ENCODE measurements at places on chromosomes 5 and 9.

GRCh38 chr5:121726991-121727390, 124.7 kb upstream of the FTMT start:
- DNase-seq, result no peak

- DNase-seq, result no peak
Observed at GRCh38 chr5:168699002-168699401, 119.8 kb upstream of the PANK3 start.

GRCh38 chr9:93345643-93346230, 105.7 kb upstream of the FAM120A start:
- DNase-seq, result no peak

DNA sequence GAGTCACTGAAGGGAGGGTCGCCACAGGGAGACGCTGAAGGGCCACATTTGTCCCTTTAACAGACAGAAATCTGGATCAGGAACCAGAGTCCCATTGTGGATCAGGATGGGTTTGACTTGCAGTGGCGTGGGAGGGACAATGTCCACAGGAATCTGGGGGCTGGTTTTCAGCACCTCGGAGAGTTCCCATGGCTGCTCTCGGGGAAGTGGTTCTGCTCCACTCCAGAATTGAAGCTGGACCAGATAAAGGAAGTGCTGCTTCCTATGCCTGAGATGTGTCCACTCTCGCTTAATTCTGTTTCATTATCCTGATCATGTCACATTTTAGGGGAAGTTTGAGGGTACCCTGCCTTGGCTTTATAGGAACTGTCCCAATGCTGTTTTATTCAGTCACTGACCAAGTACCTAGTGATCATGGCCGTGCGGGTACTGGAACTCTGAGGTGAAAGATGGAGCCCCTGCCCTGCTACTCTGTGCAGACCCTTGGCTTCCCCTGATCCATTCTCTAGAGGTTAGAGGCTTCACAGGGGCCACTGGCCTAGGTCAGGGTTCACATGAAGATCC, 28.7 kb downstream of the ENHO start:
- DNase-seq, result no peak

- DNase-seq, result no peak
Observed at GRCh38 chr5:172549696-172550095, 91.4 kb upstream of the NEURL1B start.

- DNase-seq, result no peak
Observed at GRCh38 chr9:125744616-125745015, 2.6 kb upstream of the PBX3 start.

DNA sequence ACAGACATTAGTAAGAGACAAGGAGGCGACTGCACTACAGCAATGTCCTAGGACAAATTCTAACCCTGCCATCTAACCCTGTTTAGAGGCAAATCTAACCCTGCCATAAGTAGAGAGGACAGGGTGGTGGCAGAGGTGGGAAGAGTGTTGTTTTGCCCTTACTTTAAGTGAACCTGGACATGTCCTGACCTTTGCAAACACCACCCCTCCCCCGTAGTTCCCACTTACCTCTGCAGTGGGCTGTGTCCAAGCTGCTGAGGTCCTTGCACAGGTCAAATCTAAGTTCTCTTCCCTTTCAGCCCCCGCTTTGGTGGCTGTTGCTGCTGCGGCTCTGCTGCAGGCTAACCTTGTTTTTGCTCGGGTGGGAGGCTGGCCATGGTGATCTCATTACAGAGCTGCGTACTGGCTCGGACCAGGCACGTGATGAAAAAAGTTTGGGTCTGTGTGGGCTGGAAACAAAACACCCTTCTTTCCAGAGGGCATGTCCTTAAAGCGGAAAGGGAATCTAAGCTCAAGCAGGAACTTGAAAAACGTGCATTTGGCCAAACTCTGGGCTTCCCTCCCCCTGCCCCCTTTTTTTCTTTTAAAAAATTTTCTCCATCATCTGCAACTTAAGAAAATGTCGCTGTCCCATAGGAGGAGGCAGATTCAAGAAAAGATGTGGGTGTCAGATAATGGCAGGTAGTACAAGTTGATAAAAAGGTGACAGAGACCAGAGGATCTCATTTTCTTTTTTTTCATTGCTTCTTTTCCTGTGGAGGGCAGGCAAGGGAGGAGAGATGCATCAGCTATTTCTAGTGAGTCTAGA, at the start of gene FAXDC2:
FAXDC2 (minus strand) TSS at position 349 of the 808 bp plus-strand sequence. CDS start 12,425 bp downstream, outside the sequence.
- no peak for DNase-seq

GRCh38 chr9:130766021-130766926, 68.8 kb upstream of the ABL1 start:
- DNase-seq, result no peak

GRCh38 chr9:122264360-122265148, at the start of the genes MRRF and RBM18:
MRRF (plus strand) TSS chr9:122264882; CDS start chr9:122270892, 6,010 bp downstream.
RBM18 (minus strand) TSS chr9:122264840; CDS start chr9:122261492, 3,348 bp downstream.
- peak; percentile 82 for DNase-seq

DNA sequence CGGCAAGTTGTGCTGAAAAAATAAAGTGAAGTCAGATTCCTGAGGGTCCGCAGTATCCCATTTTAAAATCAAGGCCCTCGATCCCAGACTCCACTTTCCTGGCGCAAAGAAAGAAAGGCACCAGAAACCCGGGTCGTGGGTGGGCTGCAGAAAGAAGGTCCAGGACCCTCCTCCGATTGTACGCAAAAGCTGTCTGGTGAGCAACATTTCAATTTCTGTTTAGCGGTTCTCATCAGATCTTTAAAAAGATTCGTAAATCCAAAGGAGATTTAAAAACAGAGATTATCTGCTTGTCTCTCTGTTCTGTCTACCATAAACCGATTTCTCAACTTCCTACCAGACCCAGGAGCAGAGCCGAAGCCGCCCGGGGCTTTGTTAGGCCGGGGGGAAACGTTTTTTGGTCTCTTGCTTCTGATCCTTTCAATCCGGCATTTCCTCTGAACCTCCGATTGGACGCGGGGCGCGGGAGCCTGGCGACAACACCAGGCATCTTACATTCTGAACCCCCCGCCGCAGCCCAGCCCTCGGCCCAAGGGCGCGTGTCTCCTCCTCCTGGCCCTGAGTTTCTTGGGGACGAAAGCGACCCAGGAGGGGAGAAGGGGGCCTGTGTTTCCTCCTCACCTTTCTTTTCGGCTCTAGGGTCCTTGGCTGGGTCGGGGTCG, 746 bp downstream of the NKX2-5 start:
- DNase-seq, result no peak

DNA sequence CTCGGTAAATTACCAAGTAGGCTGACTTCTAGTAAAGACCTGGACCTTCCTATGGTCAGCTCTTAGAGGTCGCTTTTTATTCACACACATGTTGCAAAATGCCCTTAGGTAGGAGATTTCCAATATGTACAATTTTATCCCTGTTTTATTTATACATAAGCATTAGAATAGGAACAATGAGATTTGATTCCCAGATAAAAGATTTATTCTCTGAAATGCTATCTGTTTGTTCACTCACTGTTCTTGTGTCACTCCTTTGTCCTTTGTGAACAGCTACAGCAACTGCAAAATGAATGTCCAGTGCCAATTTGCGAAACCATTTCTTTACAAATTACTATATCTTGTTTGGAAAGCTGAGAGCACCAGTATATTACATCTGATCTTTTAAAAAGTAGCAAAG, 991.5 kb upstream of the TYRP1 start:
- DNase-seq, result no peak

- DNase-seq, result no peak
Observed at GRCh38 chr9:129080298-129080600, 662 bp upstream of the DOLPP1 start.

DNA sequence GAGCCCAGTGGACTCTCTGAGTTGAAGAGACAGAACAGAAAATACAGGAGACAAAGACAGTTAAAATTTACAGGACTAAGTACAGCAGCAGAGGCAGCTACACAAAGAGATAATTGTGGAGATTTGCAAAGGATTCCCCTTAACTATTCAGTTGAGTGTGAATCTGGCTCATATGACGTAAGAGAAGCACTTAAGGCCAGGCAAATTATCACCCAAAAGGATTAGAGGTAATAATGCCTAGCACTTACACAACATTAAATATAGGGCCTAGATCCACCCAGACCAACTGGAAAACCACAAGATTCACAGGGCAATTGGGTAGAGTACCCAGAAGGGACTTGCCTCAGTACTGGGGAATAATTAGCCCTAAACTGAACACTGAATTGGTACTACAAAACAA, 41.3 kb downstream of the ADAMTS6 start:
- DNase-seq, result no peak

DNA sequence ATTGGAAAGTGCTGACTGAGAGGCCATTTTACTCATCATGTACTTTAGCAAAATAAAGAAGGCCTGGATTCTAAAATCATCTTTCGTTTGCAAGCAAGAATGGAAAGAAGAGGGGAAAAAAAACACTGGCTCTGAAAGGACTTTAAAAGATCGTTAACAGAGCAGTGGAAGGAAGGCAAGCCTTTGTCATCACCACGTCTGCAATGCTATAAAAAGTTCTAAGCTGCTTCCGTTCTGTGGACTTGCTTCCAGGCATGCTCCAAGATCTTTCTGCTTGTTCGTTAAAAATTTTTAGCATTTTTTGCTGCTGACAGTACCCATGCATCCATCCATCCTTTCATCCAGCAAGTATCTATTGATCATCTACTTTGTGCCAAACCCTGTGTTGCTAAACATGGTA, 226.5 kb downstream of the GABBR2 start:
- no peak for DNase-seq

DNA sequence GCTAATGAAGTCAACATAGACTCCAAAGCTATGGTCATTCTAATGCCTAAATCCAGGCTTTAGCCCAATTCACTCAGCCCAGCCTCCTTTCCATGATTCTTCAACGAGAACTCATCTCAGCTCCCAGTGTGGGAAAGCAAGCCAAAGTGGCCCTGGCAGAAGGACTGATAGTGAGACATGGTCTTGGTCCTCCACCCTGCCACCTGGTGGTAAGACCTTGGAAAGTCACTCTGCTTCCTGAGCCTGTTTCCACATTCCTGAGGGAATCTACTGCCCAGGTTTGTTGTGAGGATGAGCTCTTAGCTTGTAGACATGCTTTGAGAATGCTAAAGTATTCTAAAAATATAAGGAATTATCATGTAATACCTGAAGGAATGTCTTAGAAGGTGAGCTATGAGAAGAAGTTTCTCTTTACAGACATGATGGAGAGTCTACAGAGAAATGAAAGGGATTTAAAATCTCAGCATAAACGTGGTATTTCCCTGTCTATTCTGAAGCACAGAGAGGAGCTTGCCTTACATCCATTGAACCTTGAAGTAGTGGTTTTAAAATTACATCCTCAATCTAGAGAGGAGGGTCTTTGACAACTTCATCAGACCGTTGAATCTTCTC, 173.5 kb downstream of the TRIM32 start:
- DNase-seq, result no peak

- no peak for DNase-seq
Observed at GRCh38 chr9:108709997-108710396, 145.8 kb downstream of the ACTL7B start.

DNA sequence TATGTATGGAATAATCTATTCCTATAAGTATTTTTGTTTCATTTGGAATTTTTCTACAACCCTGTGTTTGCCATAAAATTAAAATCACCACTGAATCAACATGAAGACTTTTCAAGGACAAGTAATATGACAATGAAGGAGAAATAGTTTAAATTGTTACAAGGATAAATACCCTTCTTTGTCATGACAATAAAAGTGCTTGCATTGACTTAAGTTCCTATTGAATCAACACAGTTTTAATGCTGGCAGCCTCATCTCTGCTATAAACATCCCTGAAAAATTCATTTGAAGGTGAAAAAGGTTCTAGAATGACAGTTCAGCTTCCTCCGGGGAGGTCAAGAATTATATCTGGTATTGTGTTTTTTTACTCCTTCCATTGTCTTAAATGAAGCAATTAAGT, 1105.1 kb upstream of the CDH9 start:
- DNase-seq, result no peak

GRCh38 chr5:127839072-127839471, 135.9 kb downstream of the CCDC192 start:
- DNase-seq, result no peak

DNA sequence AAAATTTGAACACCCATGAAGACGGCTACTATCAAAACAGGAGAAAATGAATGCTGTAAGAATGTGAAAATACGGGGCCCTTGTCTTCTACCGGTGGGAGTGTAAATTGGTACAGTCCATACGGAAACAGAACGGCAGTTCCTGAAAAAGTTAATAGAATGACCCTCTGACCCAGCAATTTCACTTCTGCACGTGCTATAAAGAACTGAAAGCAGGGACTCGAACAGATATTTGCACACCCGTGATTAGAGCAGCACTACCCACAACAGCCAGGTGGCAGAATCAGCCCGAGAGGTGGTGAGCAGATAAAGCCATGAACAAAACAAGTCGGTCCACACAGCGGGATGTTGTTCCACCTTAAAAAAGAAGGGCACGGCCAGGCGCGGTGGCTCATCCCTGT, 22.6 kb upstream of the SLC12A7 start:
- no peak for DNase-seq

DNA sequence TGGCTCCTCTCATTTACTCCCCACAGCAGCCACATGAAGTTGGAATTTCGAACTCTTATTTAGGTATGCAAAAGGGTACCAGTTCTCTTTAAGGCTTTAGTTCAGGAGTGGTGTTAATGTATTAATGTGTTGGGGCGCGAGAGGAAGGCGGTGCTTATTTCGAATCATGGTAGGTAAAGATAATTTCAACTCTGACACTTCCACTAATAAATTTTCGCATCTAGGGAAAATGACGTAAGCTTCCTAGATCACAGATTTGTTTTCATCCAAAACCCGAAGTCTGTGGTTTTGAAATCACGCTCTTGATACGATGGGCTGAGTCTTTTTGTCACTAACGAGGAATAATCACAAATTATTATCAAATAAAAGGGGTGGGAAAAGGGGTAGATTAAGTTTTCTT, 681 bp downstream of the PPWD1 start:
- DNase-seq, result no peak

- DNase-seq, result no peak
Observed at GRCh38 chr5:1103505-1104326, 8.1 kb downstream of the SLC12A7 start.

GRCh38 chr9:126292736-126293521, 33.7 kb upstream of the MVB12B start:
- DNase-seq, result no peak

DNA sequence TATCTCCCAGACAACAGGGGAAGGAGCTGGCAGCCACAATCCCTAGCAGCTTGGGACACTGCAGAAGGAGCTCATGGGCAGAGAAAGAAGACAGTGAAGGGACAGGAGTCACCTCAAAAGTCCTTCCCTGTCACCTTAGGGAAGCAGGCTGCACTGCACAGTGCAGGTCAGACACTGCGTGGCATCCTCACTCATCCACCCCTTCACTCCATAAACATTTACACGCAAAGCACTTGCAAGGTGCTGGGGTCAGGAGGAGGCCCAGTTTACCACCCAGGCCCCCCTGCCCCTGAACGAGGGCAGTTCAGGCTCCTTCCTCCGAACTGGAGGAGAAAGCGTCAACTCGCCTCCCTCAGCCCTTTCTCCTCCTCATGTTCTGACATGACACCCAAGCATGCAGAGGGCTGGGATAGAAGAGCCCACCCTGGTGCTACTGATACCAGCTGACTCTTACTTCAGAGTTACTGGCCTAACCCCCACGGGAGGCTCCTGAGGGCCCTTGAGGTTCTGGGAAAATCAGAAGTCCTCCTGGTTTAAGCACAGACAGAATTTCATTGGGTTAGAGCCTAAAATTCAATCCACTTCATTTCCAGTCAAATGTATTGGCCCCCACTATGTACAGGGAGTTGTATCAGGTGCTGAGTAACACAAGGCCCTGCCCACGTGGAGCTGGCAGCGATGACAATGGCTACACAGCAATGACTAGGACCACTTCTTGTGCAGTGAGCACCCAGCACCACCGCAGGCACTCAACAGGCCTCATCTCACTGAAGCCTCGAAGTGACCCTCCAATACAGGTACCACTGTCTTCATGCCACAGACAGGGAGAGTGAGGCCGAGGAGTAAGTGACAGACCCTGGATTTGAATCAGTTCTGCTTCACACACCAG, 70.4 kb downstream of the RAPGEF1 start:
- DNase-seq, result no peak
